ENCODE measurements at places on chromosomes 2 and 18.

DNA sequence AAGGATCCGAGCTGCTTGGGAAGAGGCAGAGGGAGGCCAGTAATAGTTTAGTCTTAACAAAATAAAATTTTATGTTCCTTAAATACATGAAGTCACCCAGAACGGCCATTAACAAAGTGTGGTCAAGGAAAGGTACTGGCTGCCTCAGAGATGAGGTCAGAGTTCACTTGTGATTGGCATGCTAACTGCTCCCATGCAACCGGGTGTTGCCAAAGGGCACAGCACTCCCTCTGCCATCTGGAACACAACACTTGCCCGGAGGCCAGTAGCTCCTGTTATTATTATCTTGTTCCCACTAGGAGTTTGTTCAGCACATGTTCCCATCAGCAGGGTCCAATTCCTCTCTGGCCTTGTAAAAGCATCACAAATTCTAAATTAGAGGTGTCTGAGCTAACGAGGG is 207.0 kb downstream of the CYP26B1 start:
- no peaks in the 10 kb centered on the region for H3K36me3 ChIP-seq
- no peak overlapping the region for H3K27ac ChIP-seq
- H3K27me3 ChIP-seq: no peaks in the 10 kb centered on the region

- no peaks in the 10 kb centered on the region for H3K27me3 ChIP-seq
- H3K27ac ChIP-seq: no peak overlapping the region
- H3K4me3 ChIP-seq: no peak overlapping the region
- H3K36me3 ChIP-seq: no peaks in the 10 kb centered on the region
- no peaks in the 10 kb centered on the region for H3K4me1 ChIP-seq
Measured at GRCh38 chr18:13253786-13254688, 35.5 kb downstream of the LDLRAD4 start.

GRCh38 chr2:128272601-128273468 is 45.8 kb downstream of the HS6ST1 start:
- H3K27ac ChIP-seq: no peak overlapping the region
- peaks cover 10% of the 10 kb centered on the region for H3K36me3 ChIP-seq
- no peak for DNase-seq
- H3K4me1 ChIP-seq: peaks cover 3% of the 10 kb centered on the region
- H3K4me3 ChIP-seq: no peak overlapping the region

- H3K4me3 ChIP-seq: no peak overlapping the region
- no peak for DNase-seq
Measured at GRCh38 chr2:159077869-159078268, 109.4 kb downstream of the TANC1 start.

- H3K4me3 ChIP-seq: no peak overlapping the region
- no peaks in the 10 kb centered on the region for H3K36me3 ChIP-seq
- peaks cover 14% of the 10 kb centered on the region for H3K4me1 ChIP-seq
- H3K27me3 ChIP-seq: no peaks in the 10 kb centered on the region
Measured at GRCh38 chr18:10437837-10438236, 16.6 kb upstream of the APCDD1 start.

DNA sequence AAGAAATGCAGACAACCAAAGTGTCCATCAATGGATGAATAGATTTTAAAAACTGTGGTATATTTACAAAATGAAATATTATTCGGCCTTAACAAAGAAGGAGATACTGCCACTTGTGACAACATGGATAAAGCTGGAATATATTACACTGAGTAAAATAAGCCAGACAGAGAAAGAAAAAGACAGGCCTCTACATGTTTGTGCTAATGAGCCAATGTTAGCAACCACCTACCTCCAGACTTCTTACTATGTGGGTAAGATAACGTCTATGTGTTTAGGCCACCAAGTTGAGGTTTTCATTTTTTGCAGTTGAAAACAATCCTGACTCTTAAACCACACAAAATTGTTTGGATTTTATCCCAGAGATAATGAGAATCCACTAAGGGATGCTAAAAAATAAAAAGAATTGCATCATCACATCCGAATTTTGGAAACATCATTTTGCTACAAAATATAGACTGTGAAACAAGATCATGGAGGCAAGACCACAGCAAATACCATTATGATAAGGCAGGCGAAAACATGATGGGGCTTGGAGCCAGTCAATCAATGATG is 47.0 kb downstream of the EVA1A start:
- no peak overlapping the region for H3K4me3 ChIP-seq
- H3K36me3 ChIP-seq: no peaks in the 10 kb centered on the region
- H3K4me1 ChIP-seq: no peaks in the 10 kb centered on the region
- no peak for DNase-seq

DNA sequence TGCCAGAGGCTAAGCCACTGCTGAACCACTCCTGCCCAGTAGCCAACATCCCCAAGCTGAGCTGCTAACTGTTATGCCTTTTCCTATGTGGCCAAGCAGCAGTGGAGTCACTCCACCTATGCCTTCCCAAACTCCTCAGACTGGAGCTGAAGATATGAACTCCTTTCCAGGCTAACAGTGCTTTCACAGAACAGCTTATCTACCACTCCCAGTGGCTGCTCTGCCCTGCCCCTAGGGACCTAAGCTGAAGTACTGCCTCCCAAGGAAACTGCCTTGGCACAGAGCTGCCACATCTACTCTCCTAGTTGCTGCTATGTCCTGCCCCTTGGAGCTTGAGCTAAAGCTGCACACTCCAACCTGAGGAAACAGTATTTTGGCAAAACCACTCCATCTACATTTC is 275.9 kb downstream of the RBM43 start:
- H3K4me1 ChIP-seq: no peaks in the 10 kb centered on the region
- no peaks in the 10 kb centered on the region for H3K27me3 ChIP-seq
- no peak overlapping the region for H3K27ac ChIP-seq
- H3K4me3 ChIP-seq: no peak overlapping the region
- no peak for DNase-seq

GRCh38 chr2:209425471-209426071 is 1.7 kb downstream of the MAP2 start:
- no peak overlapping the region for H3K27ac ChIP-seq
- H3K4me1 ChIP-seq: no peaks in the 10 kb centered on the region
- DNase-seq: no peak
- H3K36me3 ChIP-seq: no peaks in the 10 kb centered on the region
- H3K27me3 ChIP-seq: no peaks in the 10 kb centered on the region
- peak overlapping the region; percentile 69 for H3K4me3 ChIP-seq

GRCh38 chr2:53490659-53491058 is 276.9 kb upstream of the CHAC2 start:
- no peak overlapping the region for H3K4me3 ChIP-seq
- no peaks in the 10 kb centered on the region for H3K36me3 ChIP-seq
- no peaks in the 10 kb centered on the region for H3K27me3 ChIP-seq
- no peak overlapping the region for H3K27ac ChIP-seq

DNA sequence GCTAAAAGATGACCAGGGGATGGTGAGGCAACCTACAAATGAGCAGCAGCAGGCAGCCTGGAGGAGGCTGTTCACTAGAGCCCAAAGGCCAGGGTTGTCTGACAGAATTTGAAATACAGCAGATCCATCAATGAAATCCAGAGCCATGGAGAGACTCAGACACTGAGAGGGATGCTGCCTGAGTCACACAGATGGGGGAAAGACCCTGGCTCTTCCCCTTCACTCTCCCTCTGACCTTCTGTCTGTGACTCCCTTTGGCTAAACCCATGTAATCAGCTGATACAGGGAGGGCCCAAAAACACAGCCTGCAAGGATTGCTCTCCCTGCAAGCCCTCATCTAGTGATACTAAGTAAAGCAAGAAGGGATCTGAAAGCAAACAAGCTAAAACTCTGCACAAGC is 166.5 kb upstream of the SPOPL start:
- H3K27me3 ChIP-seq: no peaks in the 10 kb centered on the region
- H3K36me3 ChIP-seq: no peaks in the 10 kb centered on the region
- no peaks in the 10 kb centered on the region for H3K4me1 ChIP-seq
- no peak overlapping the region for H3K27ac ChIP-seq
- no peak overlapping the region for H3K4me3 ChIP-seq
- DNase-seq: no peak

- H3K27ac ChIP-seq: no peak overlapping the region
- H3K4me1 ChIP-seq: no peaks in the 10 kb centered on the region
- no peak overlapping the region for H3K4me3 ChIP-seq
- H3K36me3 ChIP-seq: no peaks in the 10 kb centered on the region
- no peaks in the 10 kb centered on the region for H3K27me3 ChIP-seq
Measured at GRCh38 chr2:229431327-229431954, 160.4 kb upstream of the PID1 start.

DNA sequence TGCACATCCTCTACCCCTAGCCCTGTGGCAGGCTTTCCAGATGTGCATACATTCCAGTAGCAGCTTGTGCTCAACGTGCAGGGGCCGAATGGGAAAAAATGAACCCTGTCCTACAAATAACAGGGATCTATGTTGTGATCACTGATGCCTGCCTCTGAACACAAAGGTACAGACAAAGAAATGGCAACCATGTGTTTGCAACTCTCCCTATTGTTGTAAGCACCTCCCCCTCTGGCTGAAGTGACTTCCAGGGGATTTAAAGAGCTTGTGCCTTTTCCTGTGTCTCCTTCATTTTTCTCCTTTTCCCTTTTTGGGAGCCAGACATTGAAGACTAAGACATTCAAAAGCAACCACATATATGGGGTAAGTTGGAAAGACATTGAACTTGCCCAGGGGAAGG is 21.6 kb downstream of the ARHGAP25 start:
- H3K27me3 ChIP-seq: no peaks in the 10 kb centered on the region
- no peaks in the 10 kb centered on the region for H3K36me3 ChIP-seq
- no peak overlapping the region for H3K4me3 ChIP-seq
- no peak for DNase-seq
- H3K4me1 ChIP-seq: no peaks in the 10 kb centered on the region
- no peak overlapping the region for H3K27ac ChIP-seq

DNA sequence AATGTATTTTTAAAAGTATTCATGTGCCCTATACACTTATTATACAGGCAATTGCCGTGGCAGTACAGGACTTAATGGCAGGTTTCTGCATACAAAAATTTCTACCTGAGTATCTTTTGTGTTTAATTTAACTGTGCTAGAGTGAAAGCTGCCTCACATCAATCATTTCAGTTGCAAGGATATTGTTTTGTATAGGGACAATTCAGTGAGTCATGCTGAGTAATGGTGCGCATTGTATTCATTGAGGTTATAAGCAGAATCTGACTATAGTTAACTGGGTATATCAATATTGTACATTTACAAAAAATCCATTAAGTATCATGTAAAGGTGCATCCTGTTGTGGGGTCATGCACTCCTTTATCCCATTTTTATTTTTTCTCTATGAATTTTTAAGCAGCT is 121.5 kb downstream of the GCA start:
- no peaks in the 10 kb centered on the region for H3K27me3 ChIP-seq
- no peak overlapping the region for H3K27ac ChIP-seq
- DNase-seq: no peak
- no peaks in the 10 kb centered on the region for H3K4me1 ChIP-seq

GRCh38 chr2:69559442-69560146 is 83.9 kb downstream of the AAK1 start:
- H3K27ac ChIP-seq: no peak overlapping the region
- no peaks in the 10 kb centered on the region for H3K4me1 ChIP-seq
- H3K4me3 ChIP-seq: no peak overlapping the region
- H3K36me3 ChIP-seq: peaks cover 6% of the 10 kb centered on the region

GRCh38 chr18:23798824-23799223 is 109.6 kb downstream of the LAMA3 start:
- no peaks in the 10 kb centered on the region for H3K4me1 ChIP-seq
- DNase-seq: no peak
- H3K27me3 ChIP-seq: no peaks in the 10 kb centered on the region

DNA sequence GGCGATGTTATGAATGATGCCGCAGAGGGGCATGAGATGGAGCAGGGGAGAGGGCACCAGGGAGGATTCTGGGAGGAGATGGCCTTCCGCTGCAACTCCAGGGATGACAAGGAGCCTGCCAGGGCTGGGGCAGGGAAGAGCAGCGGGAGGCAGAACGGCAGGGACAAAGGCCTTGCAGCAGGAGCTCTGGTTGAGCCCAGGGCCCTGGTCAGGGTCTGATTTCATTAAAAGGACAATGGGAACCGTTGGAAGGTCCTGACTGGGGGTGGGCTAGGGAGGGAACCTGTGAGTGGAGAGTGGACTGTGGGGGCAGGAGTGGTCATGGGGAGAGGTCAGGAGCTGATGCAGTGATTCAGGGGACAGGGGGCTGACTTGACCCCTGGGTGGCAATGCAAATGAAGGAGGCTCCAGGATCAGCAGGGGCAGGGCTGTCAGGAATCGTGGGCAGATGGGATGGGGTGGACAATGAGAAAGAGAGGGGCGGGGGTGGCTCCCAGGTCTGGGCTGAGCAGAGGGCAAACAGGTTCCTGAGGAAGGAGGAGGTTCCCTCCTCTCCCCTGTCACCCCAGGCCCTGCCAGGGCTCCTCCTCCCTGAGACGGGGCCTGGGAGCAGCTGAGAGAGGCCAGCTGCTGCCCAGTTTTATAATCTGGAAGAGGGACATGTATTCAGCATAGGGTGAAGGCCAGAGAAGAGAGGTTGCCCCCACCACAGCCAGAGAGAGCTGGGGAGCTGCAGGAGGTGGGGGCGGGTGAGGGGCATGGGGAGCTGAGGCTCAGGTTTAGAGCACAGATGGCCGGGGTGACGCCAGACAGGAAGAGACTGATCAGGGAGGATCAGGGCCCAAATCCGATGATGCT is 7.3 kb upstream of the DUSP2 start:
- H3K4me3 ChIP-seq: no peak overlapping the region
- H3K4me1 ChIP-seq: peaks cover 19% of the 10 kb centered on the region
- no peak overlapping the region for H3K27ac ChIP-seq
- no peaks in the 10 kb centered on the region for H3K36me3 ChIP-seq
- H3K27me3 ChIP-seq: no peaks in the 10 kb centered on the region
- DNase-seq: no peak

DNA sequence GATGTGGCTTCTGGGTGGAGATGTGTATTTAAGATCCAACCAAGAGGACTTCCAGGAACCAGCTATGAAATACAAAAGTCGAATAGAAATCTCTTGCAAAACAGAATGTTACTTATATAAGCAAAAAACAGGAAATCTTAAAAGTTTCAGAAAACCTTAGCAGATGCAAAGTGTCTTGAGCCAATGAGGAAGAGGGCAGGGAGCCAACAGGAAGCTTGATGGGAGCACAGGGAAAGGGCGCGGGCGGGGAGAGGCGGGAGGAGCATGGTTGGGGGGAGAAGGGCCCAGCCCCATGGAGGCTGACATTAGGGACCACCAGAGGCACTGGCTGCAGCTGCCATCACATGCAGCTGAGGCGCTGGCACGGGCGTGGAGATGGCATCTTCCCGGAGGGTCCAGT is 203.3 kb downstream of the SNTG2 start:
- H3K36me3 ChIP-seq: no peaks in the 10 kb centered on the region
- H3K4me3 ChIP-seq: no peak overlapping the region
- no peaks in the 10 kb centered on the region for H3K27me3 ChIP-seq
- DNase-seq: no peak
- no peak overlapping the region for H3K27ac ChIP-seq

GRCh38 chr2:69979902-69980807 is 18.7 kb upstream of the ASPRV1 start:
- no peaks in the 10 kb centered on the region for H3K4me1 ChIP-seq
- no peak overlapping the region for H3K27ac ChIP-seq
- DNase-seq: no peak

GRCh38 chr2:178976351-178976750 is 73.6 kb downstream of the CCDC141 start:
- H3K4me3 ChIP-seq: no peak overlapping the region
- no peak overlapping the region for H3K27ac ChIP-seq
- DNase-seq: no peak
- no peaks in the 10 kb centered on the region for H3K36me3 ChIP-seq
- H3K4me1 ChIP-seq: no peaks in the 10 kb centered on the region
- H3K27me3 ChIP-seq: no peaks in the 10 kb centered on the region

- no peak overlapping the region for H3K27ac ChIP-seq
- H3K4me1 ChIP-seq: peaks cover under 1% of the 10 kb centered on the region
- H3K27me3 ChIP-seq: no peaks in the 10 kb centered on the region
Measured at GRCh38 chr2:138390316-138390945, 111.1 kb upstream of the SPOPL start.

All from esophagus squamous epithelium (tissue), 5 donors.